Activated T-cell treated with anti-CD3 and anti-CD28 coated beads for 4 hours (primary cell): ENCODE measurements at places on chromosomes 7 and 10.

GRCh38 chr7:76302347-76303201 is at the start of gene HSPB1:
TSS of gene HSPB1 (plus strand) at chr7:76302673. CDS start at chr7:76302713, 40 bp downstream.
- peak; percentile 60 for DNase-seq

DNA sequence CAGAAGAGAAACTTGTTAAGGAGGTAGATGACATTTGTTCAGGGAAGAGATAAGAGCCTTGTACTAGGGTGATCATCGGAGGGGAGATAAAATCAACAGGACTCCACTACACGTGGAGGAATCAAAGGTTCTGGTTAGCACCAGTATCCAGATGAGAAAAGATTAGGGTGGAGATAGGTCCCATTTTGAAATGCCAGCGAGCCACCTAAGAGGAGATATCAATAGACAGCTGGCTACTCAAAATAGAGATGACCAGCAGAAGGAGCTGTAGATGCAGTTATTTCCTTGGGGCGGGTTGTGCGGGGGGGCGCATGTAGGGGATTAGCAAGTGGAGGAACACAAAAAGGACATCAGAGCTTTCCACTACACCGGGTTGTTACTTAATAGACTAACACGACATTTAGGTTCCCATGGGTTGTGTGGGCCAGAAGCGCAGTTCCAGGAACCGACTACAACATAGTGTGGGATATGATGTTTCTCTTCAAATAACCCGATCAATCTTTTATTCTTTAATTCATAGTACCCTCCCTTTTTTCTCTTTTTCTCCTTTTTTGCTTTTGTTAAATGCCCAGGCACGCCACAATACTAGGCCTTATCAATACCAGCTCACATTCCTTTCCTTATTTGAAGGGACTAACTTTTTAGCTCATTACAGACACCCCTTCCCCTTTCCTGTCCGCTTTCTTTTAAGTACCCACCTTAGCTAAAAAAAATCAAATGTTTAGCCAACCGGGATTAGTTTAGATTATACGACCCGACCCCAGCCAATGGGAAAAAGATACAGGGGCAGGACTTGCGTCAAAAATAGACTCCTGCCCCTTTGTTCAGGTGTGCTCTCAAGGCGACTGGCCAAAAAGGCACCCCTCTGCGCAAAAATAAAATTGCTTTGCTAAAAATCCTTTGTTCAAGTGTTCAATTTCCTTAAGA is 2.0 kb upstream of the KIF11 start:
- DNase-seq, result no peak

DNA sequence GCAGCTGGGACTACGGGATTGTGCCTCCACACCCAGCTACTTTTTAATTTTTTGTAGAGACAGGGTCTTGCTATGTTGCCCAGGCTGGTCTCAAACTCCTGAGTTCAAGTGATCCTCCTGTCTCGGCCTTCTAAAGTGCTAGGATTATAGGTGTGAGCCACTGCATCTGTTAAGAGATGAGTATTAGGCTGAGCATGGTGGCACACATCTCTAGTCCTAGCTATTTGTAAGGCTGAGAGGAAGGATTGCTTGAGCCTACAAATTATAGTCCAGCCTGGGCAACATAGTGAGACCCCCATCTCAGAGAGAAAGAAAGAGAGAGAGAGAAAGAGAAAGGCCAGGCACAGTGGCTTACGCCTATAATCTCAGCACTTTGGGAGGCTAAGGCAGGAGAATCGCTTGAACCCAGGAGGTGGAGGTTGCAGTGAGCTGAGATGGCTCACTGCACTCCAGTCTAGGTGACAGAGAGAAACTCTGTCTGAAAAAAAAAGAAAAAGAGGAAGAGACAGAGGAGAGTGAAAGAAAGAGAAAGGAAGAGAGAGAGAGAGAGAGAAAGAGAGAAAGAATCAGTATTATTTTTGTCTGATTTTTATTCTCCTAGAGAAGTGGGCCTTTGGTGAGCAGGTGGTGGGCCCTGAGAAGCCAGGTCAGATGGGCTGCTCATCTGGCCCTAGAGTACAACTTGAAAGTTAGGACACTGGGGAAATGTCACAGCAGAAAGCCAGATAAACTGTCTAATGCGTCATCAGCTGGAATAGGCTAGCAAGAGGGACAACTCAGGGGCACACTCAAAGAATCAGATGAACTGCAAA is 58.2 kb upstream of the ZRANB1 start:
- no peak for DNase-seq

DNA sequence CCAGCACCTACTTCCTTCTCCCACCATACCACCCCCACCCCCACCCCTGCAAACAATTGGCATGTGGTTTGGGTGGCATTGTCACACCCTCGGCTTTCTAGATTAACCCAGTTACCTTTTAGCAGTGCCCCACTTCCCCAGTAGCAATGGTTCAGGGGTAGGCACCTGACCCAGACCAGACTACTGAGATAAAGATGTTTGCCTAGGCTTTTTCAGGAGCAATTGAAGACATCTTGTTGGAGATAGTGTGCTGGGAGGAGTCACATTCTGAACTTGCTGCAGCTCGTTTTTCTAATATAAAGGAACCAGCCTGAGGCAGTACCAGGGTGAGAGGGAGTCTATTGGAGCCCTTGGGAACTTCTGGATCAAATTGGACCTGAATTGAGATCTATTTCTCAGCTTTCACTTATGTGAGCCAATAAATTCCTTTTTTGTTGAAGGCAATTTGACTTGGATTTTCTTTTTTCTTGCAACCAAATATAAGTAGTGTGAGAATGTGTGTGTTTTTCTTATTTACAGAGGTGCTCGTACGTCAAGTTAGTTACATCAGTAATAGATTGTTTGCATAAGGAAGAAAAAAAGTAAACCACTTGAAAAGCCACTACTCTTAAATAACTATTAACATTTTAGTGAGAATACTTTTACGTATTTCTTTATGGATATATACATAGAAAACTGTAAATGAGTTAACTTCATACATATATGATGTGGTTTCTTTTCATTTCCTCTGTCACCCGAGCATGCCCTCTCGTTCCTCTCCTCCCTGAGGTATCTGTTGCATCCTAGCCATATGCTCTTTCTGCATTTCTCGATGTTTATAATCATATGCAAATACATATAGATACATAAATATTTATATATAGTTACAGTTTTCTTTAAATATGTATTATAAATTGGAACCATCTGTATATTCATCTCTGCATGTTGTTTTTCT is 38.0 kb downstream of the RAB18 start:
- no peak for DNase-seq

DNA sequence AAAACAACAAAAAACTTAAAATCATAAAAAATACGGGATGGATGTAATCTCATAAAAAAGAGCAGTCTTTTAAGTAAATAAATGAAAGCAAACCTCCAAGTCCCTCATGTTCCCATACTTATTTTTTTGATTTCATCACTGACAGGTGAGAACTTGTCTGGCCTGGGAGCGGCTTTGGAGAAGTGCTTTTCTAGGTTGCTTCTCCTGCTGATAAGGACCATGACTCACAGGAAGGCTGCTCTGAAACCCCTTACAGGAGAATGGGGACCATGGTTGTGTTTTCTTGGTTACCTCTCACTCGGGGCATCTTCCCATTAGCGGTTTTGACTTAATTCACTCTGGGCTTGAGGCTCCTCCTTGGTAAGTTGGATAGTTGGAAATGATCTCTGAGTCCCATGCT is 237.4 kb downstream of the CAMK1D start:
- no peak for DNase-seq

- no peak for DNase-seq
Measured at GRCh38 chr7:131737746-131738465, 181.5 kb upstream of the PODXL start.

GRCh38 chr10:122373721-122374120 is 787 bp upstream of the PLEKHA1 start:
- no peak for DNase-seq

DNA sequence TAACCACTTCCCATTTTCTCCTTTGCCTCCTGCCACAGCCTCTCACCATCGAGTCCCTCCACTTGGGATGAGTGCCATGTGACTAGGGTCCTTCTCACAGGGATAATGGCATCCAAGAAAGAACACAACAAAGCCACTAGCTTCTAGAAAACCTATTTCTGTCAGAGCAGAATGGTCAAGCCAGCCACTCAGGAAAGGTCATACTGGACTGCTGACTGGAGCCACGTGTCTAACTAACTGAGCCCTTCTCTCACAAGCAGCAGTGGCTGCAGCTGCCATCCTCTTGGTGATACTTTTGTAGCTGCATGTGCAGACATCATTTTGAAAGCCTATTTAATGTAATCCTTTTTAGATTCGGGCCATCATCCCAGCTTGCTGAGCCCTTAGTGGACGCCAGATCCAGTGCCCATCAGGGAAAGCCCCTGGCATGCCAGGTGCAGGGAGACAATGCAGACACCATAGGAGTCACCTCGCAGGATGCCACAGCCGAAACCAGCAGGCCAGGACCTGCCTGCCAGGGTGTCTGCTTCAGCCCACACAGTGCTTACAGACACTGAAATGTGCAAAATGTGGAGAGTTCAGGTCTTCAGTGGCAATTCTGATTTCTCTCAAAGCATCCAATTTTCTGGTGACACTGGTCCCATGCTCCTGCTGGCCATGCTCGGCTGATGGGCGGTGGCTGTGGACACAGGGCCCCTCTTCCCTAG is 98.3 kb upstream of the DDC start:
- DNase-seq, result no peak

- no peak for DNase-seq
Measured at GRCh38 chr7:107837145-107837512, 34.1 kb upstream of the SLC26A3 start.

GRCh38 chr7:70132852-70133690 is 534.8 kb downstream of the AUTS2 start:
- no peak for DNase-seq

GRCh38 chr10:96500050-96500449 is 13.7 kb downstream of the TLL2 start:
- DNase-seq, result no peak

DNA sequence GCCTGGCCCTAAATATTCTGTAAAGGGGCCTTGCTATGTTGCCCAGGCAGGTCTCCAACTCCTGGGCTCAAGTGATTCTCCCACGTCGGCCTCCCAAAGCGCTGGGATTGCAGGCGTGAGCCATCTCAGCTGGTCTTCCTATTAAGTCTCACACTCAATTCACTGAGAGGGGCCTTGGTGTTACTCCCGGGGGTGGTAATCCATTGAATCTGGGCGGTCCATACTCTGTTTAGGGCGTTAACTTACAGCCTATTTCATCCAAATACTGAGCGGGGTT is 665 bp upstream of the SRRT start:
- DNase-seq, result no peak

- no peak for DNase-seq
Measured at GRCh38 chr7:93188870-93189634, 37.2 kb downstream of the HEPACAM2 start.

- no peak for DNase-seq
Measured at GRCh38 chr10:133090654-133091053, 2.9 kb downstream of the ADGRA1 start.

DNA sequence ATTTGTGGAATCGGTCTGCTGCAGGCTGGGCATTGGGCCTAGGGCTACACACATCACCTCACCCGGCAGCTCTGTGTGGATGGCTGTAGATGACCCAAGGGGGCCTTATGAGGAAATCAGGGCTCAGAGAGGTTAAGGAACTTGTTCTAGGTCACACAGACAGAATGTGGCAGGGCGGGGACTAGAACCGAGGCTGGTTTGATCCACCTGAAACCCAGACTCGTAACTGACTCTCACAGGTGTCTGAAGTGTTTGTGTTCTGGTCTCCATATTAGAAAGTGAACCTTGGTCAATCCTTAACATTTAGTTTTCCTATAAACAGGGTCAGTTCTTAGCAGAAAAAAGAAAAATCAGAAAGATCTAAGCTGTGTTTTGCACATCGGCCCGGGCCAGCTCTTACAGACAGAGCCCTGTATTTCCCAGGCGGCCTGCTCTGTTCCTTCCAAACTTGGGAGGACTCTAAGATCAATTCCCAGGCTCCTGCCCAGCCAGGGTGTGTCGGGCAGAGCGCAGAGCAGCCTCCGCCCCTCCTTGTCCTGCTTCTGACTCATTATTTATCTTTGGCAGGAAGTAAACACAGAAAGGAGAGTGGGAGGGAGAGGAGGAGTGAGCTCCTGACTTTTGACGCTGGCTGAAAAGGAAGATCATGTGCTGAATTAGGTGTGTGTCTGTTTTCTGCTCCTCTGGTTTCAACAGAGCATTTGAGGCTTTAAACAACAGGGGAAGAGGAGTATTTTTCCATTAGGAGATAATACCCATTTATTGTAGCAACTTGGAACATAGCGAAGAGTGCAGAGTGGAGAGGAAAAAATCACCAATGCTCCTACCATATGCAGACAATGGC is 74.1 kb downstream of the TACC2 start:
- no peak for DNase-seq

- no peak for DNase-seq
Measured at GRCh38 chr7:157392256-157393037, 55.6 kb downstream of the DNAJB6 start.

DNA sequence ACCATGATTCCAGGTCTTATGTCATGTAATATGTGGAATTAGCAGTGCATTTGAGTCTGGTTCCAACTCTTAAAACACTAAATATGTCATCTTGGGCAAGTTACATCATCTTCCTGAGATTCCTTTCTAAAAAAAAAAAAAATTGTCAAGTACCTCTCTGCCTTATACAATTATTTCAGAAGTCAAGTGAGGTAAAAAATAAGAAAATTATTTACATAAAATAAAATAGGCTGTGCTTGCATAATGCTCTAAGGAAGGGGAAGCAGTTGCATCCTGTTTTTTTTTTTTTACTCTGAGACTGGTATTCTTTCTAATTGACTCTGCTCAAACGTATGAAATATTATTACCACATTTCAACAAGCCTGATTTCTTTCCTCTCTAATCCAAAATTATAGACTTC is 55.1 kb upstream of the SEMA3A start:
- DNase-seq, result no peak
